ENCODE measurements at places on chromosomes 13 and 19. TPM values are rescaled to one million over a fixed set of nuclear protein-coding genes. Genes with fewer than 3 reads are reported as not detected.
A peak's percentile ranks its signal among the peaks of the same experiment; 100 is the strongest.

- no peak for DNase-seq
These were observed 10.6 kb upstream of the UBE2S start for GRCh38 chr19:55418185-55418584.

DNA sequence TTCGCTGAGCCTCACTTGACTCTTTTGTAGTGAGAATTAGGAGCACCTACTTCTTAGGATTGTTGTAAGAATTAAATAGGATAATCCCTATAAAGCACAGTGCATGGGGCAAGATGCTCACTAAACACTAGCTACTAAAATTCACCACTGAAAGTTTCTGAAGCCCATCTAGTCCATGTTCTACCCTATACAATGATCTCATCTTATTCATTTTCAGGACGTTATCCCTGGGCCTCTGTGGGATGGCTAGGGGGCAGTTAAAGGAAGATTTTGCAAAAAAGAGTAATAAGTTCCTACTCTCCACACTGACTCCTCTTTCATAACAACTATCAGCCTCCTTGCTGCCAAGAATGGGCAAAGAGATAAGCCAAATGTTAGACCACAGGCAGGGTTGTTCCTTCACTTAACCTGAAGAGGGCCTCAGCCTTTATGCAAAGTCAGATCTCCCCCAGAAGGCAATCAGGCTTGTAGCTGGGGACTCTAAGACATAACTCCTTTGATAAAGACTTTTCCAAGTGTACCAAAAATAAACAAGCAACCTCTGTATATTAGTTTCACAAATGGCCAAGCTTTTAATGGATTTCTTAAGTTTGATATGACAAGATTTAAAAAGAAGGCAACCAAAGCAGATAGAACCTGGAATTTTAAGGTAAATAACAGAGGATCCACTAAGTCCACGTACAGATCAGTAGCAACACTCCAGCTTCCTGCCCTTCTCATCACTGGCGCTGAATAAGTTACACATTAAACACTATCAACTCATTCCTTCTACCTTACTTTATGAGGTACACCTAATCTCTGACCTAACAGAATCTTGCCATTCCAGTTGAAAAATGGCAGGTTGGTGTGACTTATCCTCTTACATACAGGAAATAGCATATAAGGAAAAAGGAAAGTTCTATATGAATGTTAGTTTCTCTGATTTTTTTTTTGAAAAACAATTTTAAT is 44.4 kb downstream of the ELF1 start:
- no peak for DNase-seq

Gene THSD1
- 10.0 TPM for total RNA-seq

DNA sequence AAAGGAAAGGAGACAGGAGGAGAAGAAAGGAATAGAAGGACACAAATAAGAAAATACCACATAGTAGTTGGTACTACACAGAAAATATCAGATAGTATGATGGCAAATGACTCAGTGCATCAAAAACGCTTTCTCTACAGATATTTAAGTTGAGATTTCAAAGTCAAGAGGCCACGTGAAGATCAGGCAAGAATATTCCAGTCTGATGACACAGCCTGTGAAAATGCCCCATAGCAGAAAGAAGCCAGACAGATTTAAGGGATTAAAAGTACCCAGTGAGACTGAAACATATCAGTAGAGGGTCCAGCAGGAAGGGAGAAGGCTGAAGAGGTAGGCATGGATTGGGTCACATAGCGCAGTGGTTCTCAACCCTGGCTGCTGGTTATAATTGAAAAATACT is 113.7 kb downstream of the VWA8 start:
- no peak for DNase-seq

DNA sequence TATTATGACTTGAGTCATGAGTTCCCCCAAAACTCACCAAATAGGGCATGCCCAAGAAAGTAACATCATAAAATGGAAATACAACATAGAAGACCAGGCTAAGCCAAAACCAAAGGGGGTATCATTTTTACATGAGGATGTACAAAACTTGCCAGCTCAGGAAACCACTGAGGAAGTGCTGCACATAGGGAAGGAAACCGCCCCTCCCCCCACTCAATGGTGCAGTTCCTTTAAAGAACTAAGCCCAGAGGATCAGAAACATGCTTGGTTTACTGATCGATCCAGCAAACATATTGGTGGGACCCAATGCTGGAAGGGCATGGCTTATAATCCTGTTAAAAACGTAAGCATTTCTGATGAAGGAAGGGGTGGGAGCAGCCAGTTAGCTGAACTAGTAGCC is 4.2 kb upstream of the ZNF486 start:
- no peak for DNase-seq

GRCh38 chr19:20422216-20423205 is 143.1 kb downstream of the ZNF737 start:
- DNase-seq, result peak; percentile 57

Gene RXFP2
- not detected for total RNA-seq

DNA sequence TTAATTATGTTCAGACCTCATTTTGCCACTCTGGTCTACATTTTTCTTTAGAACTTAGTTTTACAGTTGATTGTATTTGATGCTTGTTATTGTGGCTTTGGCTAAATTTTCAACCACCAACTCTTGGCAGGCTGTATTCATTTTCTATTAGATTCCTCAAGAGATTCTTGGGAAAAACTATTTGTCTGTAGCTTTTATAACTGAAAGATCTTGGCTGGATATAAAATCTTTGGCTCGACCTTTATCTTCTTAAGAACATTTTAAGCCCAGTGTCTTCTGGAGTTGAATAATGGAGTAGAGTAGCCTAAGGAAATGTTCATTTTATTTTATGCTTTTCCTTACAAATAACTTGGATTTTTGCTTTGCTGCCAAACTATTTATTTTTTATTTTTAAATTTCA is 848.5 kb downstream of the PCDH17 start:
- no peak for DNase-seq

GRCh38 chr19:30325676-30326392 is 46.4 kb upstream of the ZNF536 start:
- peak; percentile 70 for DNase-seq

Gene CCDC169
- total RNA-seq, result 0.13 TPM

GRCh38 chr13:29654843-29655547 is 59.5 kb upstream of the SLC7A1 start:
- DNase-seq, result no peak

- no peak for DNase-seq
These were observed 228.3 kb downstream of the DLEU7 start for GRCh38 chr13:50615234-50615633.

Gene SETDB2
- total RNA-seq, result 7.6 TPM

Gene POU4F1
- not detected for total RNA-seq

DNA sequence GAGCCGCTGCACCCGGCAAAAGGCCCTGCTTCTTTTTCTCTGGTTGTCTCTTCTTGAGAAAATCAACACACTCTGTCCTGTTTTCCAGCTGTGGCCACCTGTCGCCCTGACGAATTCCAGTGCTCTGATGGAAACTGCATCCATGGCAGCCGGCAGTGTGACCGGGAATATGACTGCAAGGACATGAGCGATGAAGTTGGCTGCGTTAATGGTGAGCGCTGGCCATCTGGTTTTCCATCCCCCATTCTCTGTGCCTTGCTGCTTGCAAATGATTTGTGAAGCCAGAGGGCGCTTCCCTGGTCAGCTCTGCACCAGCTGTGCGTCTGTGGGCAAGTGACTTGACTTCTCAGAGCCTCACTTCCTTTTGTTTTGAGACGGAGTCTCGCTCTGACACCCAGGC is 17.2 kb downstream of the LDLR start:
- no peak for DNase-seq

Gene ALKBH7
- total RNA-seq, result 55.1 TPM

GRCh38 chr19:35553385-35554000 is 8.1 kb downstream of the TMEM147 start:
- no peak for DNase-seq

GRCh38 chr13:24243302-24243701 is 66.1 kb upstream of the C1QTNF9 start:
- no peak for DNase-seq

Gene GRIN3B
- total RNA-seq, result not detected

DNA sequence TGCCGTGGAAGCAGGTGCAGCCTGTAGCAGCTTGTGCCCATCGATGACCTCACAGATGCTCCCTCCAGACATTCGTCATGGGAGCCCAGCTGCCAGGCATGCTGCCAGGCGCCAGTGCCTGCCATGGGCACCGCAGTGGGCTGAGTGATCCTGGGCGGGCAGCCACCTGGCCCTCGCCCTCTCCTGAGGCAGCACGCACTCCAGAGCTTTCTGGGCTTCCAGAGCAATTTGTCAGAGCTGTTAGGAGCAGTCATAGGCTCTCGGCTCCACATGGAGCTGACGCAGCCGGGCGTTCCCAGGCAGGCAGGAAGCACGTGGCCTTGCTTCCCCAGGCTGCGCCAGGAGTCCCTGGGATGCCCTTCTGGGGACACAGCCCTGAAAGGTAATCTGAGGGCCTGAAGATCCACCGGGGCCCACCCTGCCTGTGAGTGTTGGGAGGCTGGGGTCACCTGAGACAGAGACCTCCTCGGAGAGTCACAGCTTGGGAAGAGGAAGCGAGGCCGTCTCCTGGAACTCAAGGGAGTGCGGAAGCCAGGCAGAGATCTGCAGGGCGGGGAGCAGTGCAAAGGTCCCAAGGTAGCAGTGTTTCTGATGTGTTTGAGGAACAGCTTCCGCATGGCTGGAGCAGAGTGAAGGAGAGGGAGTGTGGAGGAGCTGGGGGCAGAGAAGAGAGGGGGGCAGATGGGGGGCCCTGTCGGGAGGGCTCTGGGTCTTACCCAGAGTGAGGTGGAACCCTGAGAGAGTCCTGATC is 50.6 kb downstream of the DPF1 start:
- no peak for DNase-seq

- DNase-seq, result no peak
These were observed 74.7 kb upstream of the TEX29 start for GRCh38 chr13:111245576-111246384.

Measured in suprapubic skin (tissue), 4 donors.